ENCODE measurements at places on chromosomes 6 and 20.

- DNase-seq, result no peak
These were observed 46.2 kb downstream of the ADNP start for GRCh38 chr20:50885068-50885467.

DNA sequence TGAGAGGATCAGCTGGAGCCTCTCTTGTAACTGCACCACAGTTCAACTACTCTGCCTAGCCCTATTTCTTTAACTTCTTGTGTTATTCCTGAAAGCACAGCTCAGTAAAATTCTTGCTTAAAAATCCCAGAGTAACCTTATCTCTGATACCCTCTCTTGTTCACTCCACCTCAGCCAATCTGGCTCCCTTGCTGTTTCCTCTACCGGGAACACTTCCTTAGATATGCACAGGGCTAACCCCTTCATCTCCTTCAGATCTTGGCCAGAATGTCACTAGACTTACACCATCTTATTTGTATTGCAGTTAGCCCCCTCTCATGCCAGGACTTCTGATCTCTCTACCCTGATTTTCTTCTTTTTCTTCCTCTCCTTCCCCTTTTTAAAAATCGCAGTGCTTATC, 2.6 kb upstream of the ZKSCAN3 start:
- DNase-seq, result no peak

- DNase-seq, result no peak
These were observed 2.8 kb downstream of the AGER start for GRCh38 chr6:32181148-32181702.

DNA sequence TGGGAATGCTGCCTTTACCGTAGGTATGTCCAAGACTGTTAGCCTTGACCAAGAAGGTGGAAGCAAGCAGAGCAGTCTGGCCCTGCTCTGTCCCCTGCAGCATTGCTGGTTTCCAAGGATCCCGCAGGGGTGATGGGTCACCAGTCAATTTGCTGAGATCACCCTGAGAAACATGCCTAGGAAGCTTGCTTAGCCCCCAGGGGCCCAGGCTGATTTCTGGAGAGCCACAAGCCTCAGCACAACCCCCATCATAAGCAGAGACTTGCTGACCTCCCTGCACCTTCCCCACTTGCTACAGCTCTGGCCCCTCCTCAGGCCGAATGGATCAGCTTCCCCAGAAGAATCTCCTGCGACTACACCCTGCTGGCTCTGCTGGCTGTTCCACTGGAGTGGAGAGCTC, 21.5 kb downstream of the ARHGAP40 start:
- DNase-seq, result no peak

DNA sequence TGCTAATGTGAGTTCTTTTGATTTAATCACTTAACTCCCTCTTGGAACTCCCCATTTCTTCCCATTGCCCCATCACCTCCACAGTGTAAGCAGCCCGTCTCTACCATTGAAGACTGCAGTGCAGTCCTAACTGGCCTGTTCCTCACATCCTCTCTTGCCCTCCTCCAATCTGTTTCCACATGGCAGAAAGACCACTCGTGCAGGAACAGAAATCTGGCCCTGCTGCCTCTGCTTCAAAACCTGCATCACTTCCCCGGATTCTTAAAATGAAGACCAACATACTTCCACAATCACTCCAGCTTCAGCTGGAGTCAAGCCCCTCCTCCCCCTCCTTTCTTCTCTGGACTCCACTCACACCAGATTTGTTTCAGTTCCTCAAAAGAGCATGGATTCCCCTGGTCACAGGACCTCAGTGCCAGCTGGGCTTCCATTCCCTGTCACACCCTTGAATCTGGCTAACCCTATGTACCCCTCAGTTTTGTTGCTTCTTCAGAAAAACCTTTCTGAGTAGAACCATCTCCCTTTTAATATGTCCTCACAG, 802.3 kb downstream of the MAFB start:
- DNase-seq, result no peak

GRCh38 chr6:153160221-153160620, 29.1 kb upstream of the RGS17 start:
- DNase-seq, result no peak

- no peak for DNase-seq
These were observed 28.0 kb upstream of the NEDD9 start for GRCh38 chr6:11260249-11261038.

DNA sequence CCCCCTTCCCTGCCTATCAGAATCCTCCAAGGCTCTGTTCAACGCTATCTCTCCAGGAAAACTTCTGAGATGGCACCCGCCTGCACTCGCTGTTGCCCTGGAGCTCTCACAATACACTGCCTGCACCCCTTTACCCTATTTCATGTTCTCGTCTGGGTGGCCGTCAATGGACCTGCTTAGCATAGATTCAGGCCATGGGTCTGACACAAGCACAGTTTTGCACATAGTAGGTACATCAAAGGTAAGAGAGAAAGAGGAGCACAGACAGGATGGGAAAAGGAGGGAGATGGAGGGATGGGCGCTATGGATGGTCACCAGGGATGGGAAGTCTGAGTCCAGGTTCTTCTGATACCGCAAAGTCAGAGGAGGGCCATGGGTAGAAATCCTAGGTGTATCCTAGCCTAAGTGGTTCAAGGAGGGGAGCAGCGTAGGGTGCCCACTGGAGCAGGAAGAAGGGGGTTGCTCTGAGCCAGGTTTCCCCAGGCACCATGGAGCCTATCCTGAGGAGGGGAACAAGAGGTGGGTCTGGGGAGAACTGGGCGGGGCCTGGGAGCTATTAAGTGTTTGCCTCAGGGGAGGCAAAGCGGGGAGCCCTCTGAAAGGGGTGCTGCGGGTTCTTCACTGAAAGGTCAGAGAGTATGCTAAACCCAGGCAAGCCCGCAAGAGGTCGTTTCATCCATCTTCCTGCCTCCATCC, 89.3 kb downstream of the MRPL14 start:
- DNase-seq, result no peak

GRCh38 chr6:55277646-55278045, 49.6 kb upstream of the GFRAL start:
- DNase-seq, result no peak

DNA sequence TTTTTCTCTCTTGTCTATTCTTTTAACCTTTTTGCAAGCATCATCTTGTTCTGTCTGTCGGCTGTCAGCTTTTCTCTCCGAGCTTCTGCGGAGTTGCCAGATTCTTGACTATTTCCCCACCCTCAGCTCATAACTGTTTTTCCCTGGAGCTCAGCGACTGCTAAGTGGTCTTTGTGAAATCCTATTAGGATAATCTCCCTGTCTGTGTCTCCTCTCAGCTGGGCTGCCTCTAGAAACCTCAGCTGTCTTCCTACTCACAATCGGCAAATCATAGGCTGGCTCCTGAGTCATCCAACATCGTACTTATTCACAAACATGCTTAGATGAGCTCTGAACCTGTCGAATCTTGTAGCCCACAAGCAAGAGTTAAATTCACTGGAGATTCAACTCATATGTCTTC, 332.3 kb downstream of the PTPRT start:
- no peak for DNase-seq

GRCh38 chr6:142218446-142218845, 71.4 kb downstream of the VTA1 start:
- DNase-seq, result no peak

DNA sequence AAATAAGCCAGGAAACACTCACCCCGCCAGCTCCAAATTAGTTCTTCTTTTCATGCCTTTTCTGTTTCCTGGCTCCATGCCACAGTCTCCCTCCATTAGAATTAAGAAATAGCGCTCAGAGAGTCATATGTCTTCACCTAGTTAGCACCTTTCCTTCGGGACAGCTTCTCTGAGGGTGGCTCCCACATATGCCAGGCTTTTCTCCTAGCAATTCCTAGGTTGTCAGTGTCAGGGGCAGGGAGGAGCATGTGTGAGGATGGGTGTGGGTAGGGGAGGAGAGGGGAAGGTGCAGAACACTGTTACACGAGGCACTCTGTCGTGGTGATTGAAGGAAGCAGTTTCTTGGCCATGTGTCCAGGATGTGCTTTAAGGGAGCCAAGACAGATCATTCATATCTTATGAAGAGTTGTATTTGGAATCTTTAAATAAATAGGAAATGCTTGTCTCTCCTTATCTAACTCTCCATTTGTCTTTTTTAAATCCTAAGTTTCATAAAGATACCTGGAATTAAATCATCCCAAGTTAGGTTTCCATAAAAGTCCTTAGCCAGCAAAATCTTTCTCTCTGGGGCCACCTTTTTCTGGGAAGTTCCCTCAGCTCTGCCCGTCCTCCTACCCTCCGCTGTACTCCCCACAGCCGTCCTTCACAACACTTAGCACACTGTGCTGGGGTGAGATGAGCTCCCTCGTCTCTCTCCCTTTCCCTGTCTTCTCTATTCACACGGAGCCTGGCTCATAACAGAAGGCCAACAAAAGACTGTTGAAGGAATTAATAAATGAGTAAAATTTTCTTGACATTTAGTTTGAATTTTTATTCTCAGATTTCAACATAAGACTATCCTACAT, 361.0 kb downstream of the CD83 start:
- DNase-seq, result no peak

DNA sequence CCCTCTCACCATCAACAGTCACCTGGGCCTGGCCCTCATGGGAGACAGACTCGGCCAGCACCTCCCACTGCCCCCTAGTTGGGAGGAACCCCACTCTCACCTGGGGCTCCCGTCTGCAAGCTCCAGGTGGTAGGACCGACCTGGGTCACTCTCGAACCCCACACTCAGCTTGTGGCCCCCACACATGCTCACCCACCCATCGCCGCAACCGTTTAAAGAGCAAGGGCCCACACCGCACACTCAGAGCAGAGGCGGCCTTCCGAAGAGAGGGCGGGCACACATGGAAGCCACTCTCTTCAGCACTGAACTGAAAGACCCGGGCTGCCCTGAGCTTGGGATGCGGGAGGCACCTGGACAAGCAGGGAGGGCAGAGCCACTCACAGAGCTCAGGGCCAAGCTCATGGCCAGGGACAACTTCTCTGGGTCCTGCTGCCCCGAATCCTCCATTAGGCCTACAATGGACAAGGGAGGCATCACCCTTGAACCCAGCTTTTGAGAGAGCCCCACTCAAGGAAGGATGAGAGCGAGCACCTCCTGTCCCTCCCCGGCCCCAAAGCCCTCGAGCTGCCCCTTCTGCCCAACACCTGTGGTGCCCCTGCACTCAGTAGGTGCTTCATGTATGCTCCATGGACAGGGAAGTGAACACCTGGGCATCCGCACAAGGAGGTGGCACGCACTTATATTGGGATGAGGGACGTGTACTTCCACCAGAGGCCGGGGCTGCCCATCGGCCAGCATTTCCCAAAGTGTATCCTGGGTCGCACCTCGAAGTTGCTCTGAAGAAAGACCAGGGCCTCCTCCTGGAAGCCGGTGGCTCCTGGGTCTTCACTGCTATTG, 50.4 kb downstream of the YTHDF1 start:
- DNase-seq, result no peak

- no peak for DNase-seq
These were observed 31.7 kb downstream of the SLC35A1 start for GRCh38 chr6:87504441-87504840.

DNA sequence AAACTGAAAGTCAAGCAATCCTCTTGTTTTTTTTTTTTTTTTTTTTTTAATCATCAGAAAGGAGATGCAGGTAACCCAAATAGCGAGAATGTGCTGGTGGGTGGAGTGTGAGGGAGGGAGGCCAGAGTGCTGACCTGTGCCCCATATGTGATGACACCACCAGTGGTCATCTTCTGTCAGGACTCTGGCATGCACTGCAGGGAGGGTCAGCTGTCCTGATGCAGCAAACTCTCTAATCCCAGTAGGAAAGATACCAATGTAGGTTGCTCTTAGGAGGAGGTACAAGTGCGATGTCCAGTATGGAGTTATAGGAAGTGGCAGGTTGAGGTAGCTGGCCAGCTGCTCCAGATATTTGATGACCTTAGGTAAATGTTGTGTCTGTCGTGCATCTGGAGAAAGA, 2.8 kb upstream of the CST4 start:
- DNase-seq, result no peak

DNA sequence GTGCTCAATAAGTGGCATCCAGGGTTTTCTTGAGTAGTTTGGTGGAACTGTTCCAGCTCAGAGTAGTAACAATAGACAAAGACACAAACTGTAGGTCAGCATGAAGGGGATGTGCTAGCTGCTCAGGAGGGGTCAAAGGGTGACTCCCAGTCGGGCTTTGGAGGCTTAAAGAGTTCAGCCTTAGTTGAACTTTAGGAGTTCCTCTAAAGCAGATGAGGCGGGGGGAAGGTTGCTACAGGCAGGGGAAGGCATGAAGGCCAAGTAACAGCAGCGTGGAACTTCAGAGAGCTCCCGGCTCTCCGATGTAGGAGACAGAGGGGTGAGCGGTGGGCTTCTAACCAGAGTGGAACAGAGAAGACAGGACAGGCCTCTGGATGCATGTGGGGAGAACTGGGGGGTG, 115.5 kb upstream of the CD93 start:
- DNase-seq, result no peak

GRCh38 chr20:34311118-34312023, 8.2 kb upstream of the AHCY start:
- DNase-seq, result no peak

GRCh38 chr6:166119116-166119911, 48.3 kb downstream of the TBXT start:
- no peak for DNase-seq

- DNase-seq, result no peak
These were observed 84.1 kb downstream of the CDK19 start for GRCh38 chr6:110731196-110731595.

- DNase-seq, result no peak
These were observed 64.0 kb downstream of the CDYL start for GRCh38 chr6:4840169-4840568.

GRCh38 chr6:6824381-6824780, 235.9 kb downstream of the LY86 start:
- no peak for DNase-seq

All from BJ (cell line).